SJSA1 (cell line): ENCODE measurements at places on chromosomes 2 and 18. TPM values are rescaled to one million over a fixed set of nuclear protein-coding genes. Genes with fewer than 3 reads are reported as not detected.

DNA sequence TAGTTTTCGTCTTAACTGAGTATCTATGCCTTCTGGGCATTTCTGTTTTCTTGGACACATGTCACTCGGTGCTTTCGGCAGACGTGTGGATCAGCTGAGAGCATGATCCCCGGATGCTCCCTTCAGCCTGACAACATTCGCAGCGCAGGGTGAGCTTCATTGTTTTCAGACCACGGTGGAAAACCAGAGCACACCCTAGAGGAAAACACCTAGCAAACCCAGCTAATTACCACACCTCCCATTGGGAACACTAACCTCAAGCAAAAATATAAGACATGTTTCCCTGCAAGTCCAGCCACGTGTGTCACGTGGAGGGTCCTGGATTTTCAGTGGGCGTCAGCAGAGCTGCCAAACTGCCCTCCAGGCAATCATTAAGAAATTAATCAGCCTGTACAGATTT lies 31.0 kb downstream of the ANKRD29 start:
- no peak for DNase-seq
- no peak overlapping the region for H3K27ac ChIP-seq
- no peaks in the 10 kb centered on the region for H3K27me3 ChIP-seq
- H3K4me1 ChIP-seq = peaks cover 10% of the 10 kb centered on the region

DNA sequence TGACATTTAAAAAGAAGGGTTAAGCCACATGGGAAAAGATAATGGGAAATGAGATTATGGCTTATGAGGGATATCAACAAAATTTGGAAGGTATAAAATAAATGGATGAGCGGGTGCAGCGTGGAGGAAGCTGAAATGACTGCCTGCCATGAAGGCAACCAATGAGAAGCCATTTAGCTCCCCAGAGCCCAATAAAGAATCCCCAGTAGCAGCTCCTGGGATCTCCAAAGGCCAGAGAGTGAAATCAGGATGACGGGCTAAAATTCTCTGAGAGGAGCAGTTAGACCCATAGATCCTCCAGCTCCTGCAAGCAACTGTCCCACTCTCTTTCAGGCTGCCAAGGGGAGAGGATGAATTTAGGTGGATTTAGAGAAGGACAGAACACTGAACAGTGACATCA lies 12.9 kb upstream of the MAPRE3 start:
- peaks cover 57% of the 10 kb centered on the region for H3K27me3 ChIP-seq
- no peaks in the 10 kb centered on the region for H3K4me1 ChIP-seq
- H3K4me3 ChIP-seq = no peak overlapping the region
- H3K36me3 ChIP-seq = no peaks in the 10 kb centered on the region
- DNase-seq = no peak

DNA sequence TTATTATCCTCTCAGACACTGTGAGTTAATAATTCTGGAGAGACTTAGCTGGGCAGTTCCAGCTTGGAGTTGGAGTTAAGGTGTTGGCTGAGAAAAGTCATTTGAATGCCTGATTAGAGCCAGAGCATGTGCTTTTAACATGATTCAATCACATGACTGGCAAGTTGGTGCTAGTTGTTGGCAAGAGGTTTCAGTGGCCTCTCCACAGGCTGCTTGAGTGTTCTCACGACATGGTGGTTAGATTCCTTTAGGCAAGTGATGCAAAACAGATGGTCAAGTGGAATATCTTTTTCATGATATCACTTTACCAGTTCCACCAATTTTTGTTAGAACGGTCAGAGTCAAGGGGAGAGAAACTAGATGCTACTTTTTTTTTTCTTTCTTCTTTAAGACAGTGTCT lies 262.7 kb upstream of the FN1 start:
- peaks cover 40% of the 10 kb centered on the region for H3K4me1 ChIP-seq
- H3K27ac ChIP-seq = no peak overlapping the region
- H3K4me3 ChIP-seq = no peak overlapping the region
- peak; percentile 53 for DNase-seq
- H3K27me3 ChIP-seq = no peaks in the 10 kb centered on the region

GRCh38 chr18:53920312-53921075 lies 304.0 kb downstream of the MBD2 start:
- no peak overlapping the region for H3K27ac ChIP-seq
- peaks cover 6% of the 10 kb centered on the region; the same call in 1 of the 2 replicates for H3K4me1 ChIP-seq
- H3K27me3 ChIP-seq = no peaks in the 10 kb centered on the region
- H3K4me3 ChIP-seq = no peak overlapping the region
- DNase-seq = no peak

GRCh38 chr18:41060967-41061366 lies 894.1 kb upstream of the PIK3C3 start:
- H3K4me3 ChIP-seq = no peak overlapping the region
- DNase-seq = no peak
- no peaks in the 10 kb centered on the region for H3K4me1 ChIP-seq
- H3K27me3 ChIP-seq = no peaks in the 10 kb centered on the region

DNA sequence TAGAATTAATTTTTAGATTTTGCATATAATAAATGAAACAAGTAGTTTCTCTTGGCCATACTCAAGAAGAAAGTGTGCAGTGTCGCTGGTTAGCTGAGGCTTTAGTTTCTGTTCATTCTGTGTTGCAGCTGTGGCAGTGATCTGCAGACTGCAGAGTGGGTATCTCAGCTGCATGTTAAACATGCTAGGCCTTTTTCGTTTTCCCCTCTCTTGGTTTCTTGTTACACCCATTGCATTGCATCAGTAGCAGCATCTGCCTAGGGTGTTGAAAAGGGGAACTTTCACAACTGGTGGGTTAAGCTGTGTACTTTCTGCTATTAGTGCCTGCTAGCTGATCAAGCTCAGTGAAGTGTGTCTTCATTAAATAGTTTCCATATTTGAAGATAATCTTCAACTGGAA lies 51.3 kb downstream of the ACSL3 start:
- peaks cover 37% of the 10 kb centered on the region for H3K36me3 ChIP-seq
- no peak overlapping the region for H3K4me3 ChIP-seq
- no peaks in the 10 kb centered on the region for H3K27me3 ChIP-seq

- peaks cover 34% of the 10 kb centered on the region for H3K4me1 ChIP-seq
- no peak overlapping the region for H3K27ac ChIP-seq
- H3K4me3 ChIP-seq = no peak overlapping the region
Observed at GRCh38 chr18:572831-573289, 7.3 kb upstream of the CETN1 start.

- no peak overlapping the region for H3K27ac ChIP-seq
- no peaks in the 10 kb centered on the region for H3K36me3 ChIP-seq
- no peaks in the 10 kb centered on the region for H3K27me3 ChIP-seq
- H3K4me1 ChIP-seq = no peaks in the 10 kb centered on the region
Observed at GRCh38 chr2:132463719-132464118, 47.1 kb downstream of the GPR39 start.

DNA sequence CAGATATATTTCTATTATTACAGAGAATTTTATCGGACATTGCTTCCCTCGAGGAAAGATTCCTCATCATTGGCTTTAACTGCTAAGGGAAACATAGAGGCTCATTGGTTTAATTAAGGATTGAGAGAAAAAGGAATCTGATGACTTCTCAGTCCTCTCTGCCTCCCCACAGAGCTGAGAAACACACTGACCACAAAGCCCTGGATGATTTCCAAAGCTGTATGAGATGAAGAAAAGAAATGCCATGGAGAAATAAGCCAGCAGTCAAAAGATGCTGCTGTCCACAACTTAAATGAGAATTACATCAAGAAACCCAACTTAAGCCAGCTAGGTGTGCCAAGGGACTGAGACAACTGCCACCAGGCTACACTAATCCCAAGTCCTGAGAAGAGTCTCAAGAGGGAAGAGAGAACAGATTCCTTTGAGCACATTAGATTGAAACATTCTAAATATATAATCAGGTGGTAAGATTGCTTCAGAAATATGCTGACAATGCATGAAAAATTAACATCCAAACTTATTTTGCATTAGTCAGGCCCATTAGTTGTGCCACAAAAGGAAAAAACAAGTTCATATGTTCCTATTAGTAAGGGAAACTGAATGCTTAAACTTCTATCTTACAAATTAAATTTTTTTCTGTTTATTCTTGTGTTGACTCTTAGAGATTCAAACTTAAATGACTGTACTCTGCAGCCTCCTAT lies 308.1 kb upstream of the CYRIA start:
- no peaks in the 10 kb centered on the region for H3K36me3 ChIP-seq
- H3K27me3 ChIP-seq = no peaks in the 10 kb centered on the region
- H3K4me1 ChIP-seq = no peaks in the 10 kb centered on the region
- no peak for DNase-seq

- H3K36me3 ChIP-seq = no peaks in the 10 kb centered on the region
- H3K4me1 ChIP-seq = no peaks in the 10 kb centered on the region
- DNase-seq = no peak
- no peak overlapping the region for H3K4me3 ChIP-seq
Observed at GRCh38 chr2:213862407-213863076, 548.3 kb upstream of the VWC2L start.

- no peaks in the 10 kb centered on the region for H3K27me3 ChIP-seq
- H3K36me3 ChIP-seq = no peaks in the 10 kb centered on the region
- no peak overlapping the region for H3K27ac ChIP-seq
- no peaks in the 10 kb centered on the region for H3K4me1 ChIP-seq
- no peak for DNase-seq
Observed at GRCh38 chr2:54083021-54083420, 32.4 kb upstream of the ACYP2 start.

DNA sequence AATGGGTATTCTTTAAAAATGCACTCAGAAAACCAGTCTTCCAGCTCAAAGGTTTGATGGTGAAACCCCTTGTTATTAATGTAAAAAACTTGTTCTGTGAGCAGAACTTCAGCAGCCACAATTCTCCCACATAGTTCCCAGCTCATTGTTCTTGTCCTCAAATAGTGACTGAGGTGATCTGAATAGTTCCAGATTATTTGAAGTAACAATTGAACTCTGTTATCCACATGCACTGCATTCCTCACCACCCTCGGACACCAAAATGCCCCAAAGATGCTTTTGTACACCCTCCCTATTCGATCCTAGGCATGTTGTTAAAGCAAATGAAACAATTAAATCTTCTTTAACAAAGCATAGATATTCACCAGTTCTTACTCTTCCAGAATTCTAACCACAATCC lies 2186.8 kb upstream of the CELF4 start:
- DNase-seq = no peak
- H3K4me1 ChIP-seq = no peaks in the 10 kb centered on the region
- H3K36me3 ChIP-seq = no peaks in the 10 kb centered on the region
- no peaks in the 10 kb centered on the region for H3K27me3 ChIP-seq
- no peak overlapping the region for H3K4me3 ChIP-seq

DNA sequence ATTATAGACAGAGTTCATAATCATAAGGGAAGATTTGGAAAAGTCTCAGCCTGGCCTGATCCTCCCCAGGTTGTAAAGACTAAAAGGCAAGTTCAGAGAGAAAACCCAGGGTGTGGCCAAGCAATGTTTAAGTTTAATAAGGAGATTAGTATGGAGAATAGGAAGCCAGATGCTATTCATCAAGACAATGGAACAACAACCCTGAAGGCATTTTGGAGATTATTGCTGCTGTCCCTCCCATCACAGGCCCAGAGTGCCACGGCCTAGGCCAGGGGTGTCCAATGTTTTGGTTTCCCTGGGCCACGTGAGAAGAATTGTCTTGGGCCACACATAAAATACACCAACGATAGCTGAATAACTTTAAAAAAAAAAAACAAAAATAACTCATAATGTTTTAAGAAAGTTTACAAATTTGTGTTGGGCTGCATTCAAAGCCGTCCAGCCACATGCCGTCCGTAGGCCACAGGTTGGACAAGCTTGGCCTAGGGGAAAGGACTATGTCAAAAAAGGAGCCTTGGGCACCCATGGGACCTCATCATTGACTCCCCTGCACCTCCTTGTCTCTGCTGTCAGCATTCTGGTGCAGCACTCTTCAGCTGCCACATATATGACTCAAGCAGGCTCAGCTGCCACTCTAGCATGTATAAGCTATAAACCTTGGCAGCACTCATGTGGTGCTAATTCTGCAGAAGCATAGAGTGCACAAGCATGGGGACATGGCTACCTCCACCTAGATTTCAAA lies 20.8 kb downstream of the DPP4 start:
- no peak overlapping the region for H3K27ac ChIP-seq
- no peaks in the 10 kb centered on the region for H3K4me1 ChIP-seq
- H3K4me3 ChIP-seq = no peak overlapping the region
- no peaks in the 10 kb centered on the region for H3K27me3 ChIP-seq

GRCh38 chr2:55365303-55365702 lies 54.4 kb downstream of the CCDC88A start:
- no peak overlapping the region for H3K4me3 ChIP-seq
- H3K27me3 ChIP-seq = no peaks in the 10 kb centered on the region
- H3K27ac ChIP-seq = no peak overlapping the region
- no peaks in the 10 kb centered on the region for H3K36me3 ChIP-seq
- H3K4me1 ChIP-seq = no peaks in the 10 kb centered on the region

DNA sequence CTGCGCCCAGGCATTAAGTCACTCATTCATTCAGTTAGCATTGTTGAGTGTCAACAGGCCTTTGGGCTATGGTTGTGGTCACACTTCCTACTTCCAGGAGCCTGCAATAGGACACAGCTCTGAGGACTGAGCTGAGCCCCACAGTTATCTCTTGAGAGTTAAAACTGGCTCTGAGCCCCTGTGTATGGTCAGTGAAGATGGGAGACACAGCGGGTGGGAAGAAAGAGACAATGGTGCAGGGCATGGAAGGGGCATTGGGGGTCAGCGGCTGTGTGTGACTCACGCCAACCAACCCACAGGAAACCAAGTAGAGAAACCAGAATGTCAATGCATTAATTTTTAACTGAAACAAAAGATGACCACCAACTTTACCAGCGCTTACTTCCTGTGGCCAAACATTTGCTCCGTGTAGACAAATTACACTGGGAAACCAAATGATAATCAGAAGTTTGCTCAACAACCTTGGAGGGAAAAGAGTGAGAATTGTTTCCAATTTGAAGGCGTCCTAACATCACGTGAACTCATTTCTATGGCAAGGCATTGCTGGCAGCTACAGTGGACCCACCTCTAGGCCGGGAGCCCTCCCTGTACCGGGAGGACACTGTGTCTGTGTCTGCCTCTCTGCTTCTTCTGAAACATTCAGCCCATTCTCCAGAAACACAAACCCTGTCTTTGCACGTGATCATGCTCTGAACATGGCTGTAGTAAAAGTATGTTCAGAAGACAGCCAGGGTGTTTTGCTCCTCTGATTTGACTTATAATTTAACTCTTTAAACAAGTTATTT lies 212.0 kb upstream of the ID2 start:
- H3K4me3 ChIP-seq = no peak overlapping the region
- no peak for DNase-seq
- peaks cover 11% of the 10 kb centered on the region for H3K4me1 ChIP-seq
- H3K27me3 ChIP-seq = no peaks in the 10 kb centered on the region

GRCh38 chr18:79413025-79413424 lies 17.3 kb downstream of the NFATC1 start:
- no peak for DNase-seq
- no peak overlapping the region for H3K27ac ChIP-seq
- 0 out of 2 replicates have a peak, but pooled peaks cover 2% of the 10 kb centered on the region for H3K36me3 ChIP-seq
- no peak overlapping the region for H3K4me3 ChIP-seq

The MAPK4 gene
- total RNA-seq = not detected in 2 replicates

The FTCDNL1 gene
- total RNA-seq = not detected in 2 replicates

The SKA1 gene
- 70.2 and 71.5 TPM in 2 replicates for total RNA-seq

The DYNAP gene
- not detected in 2 replicates for total RNA-seq

The EIF2AK3 gene
- 15.0 and 25.3 TPM in 2 replicates for total RNA-seq

The TMEM37 gene
- total RNA-seq = not detected in 2 replicates

The SERPINB3 gene
- total RNA-seq = not detected in 2 replicates

The UGT1A6 gene
- total RNA-seq = not detected in 2 replicates

The NTSR2 gene
- not detected in 2 replicates for total RNA-seq

The ZNF521 gene
- 0.16 and 0.34 TPM in 2 replicates for total RNA-seq

The STAMBP gene
- total RNA-seq = 61.6 and 76.6 TPM in 2 replicates

The ZNF519 gene
- total RNA-seq = 5.6 and 10.5 TPM in 2 replicates
